ENCODE measurements at places on chromosomes 5 and 9.

- no peak for DNase-seq
These were observed 174.0 kb upstream of the SNX2 start for GRCh38 chr5:122600924-122601323.

DNA sequence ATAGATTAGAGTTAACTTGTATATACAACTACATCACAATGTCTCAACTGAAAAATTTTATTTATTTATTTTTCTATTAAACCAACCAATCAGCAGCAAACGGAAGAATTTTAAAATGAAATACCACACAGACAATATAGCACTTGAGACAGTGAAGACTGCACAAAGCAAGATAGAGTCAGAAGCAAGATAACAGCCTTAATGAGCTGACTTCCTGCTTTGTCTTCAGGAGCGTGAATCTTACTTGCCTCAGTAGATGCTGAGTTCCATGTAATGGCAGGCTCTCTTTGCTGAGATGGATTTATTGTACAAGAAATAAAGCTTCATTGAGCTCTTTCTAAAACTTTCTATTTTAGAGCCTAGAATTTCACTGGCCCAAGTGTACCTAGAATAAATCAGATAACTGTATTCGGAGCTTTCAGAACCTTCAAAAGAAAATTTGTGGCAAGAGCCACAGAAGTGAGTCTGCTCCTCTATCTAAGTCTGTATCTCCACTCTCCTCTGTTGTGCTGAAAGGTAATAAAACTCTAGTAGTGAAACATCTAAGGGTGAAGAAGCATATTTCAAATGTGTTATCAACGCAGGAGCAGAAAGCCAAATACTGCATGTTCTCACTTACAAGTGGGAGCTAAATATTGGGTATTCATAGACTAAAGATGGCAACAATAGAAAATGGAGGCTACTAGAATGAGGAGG lies 83.3 kb upstream of the ANKRD55 start:
- no peak for DNase-seq

DNA sequence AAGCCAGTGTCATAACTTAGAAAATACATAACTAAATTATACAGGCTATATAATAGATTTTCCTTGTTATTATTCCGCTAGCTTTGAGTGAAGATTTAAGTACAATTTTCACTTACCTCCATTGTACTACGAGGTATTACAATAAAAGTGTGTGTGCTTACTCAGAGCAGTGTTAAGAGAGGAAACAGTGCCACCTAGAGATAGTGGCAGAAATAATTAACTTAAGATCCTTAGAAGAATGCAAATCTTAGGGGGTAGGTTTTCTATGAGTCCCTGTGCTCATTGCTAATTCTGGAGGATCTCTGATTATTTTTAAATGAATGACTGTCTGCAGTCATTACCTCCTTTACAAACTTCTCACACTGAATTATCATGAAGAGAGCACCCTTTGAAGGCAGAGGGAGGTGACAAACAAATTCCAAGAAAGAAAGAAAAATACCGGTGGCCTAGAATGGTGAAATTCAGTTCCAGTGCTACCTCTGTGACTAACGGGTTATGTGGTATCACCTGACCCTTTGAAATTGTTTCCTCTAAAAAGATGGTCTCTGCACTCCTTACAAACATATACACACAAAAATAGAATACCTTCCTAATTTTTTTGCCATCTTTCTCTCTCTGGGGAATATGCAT lies 379.8 kb downstream of the TRIM36 start:
- peak; percentile 51 for DNase-seq

GRCh38 chr5:42587096-42587723 lies 164.0 kb downstream of the GHR start:
- no peak for DNase-seq

GRCh38 chr5:93349613-93350012 lies 231.4 kb downstream of the NR2F1-AS1 start:
- DNase-seq, result peak; percentile 95

DNA sequence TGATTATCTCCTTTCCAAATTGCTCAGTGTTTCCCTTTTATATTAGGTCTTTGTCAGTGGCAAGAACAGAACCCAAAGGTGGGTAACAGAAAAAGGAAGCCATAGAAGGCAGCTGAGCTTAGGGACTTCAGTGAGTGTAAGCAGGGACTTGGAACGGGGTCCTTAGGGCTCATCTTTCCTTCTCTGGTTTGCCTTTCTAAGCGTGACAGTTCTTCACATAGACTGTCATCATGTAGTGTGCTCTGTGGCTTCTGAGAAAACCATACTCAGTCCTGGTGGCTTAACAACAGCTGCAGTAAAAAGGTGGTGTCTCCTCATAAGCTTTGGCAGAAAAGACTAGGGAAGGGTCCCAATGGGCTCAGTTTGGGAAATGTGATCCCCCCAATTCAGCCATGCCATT lies 108.8 kb downstream of the SLC12A2 start:
- DNase-seq, result no peak

GRCh38 chr9:119556129-119556875 lies 187.1 kb upstream of the BRINP1 start:
- DNase-seq, result peak; percentile 54

DNA sequence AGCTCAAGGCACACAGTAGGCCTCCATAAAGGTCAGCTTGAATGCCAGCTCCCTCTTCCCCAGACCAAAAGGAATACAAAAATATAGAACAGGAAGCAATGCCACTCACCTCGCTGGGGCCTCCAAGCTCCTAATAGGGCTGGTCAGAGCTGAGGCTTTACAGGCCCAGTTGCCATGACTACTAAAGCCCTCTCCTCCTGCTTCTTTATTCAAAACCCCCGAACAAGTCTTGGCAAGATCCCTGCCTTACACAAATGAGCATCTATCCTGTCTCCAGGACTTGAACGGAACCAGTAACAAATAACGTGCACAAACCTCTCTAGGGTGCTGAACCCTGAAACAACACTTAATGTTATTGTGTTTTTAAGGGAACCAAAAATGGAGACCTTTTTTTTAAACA lies 136.3 kb downstream of the SIL1 start:
- no peak for DNase-seq

- no peak for DNase-seq
These were observed 2.3 kb upstream of the HK3 start for GRCh38 chr5:176901260-176902101.

DNA sequence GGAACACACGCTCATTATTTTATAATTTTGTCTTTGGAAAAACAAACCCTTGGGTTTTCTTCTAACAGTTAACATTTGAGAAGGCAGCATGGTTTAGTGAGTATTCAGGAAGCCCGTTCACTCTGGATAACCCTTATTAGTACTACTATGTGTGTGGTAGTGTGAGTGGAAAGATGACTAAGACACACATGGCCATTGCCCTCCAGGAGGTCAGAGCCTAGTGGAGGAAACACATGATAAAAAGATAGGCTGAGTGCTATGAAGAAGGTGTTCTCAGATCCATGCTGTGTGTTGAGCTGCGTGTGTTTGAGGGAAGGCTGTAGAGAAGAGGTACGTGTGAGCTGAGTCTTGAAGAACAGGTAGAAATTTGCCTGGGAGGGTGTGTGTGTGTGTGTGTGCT lies 8.4 kb downstream of the C5orf47 start:
- DNase-seq, result no peak

DNA sequence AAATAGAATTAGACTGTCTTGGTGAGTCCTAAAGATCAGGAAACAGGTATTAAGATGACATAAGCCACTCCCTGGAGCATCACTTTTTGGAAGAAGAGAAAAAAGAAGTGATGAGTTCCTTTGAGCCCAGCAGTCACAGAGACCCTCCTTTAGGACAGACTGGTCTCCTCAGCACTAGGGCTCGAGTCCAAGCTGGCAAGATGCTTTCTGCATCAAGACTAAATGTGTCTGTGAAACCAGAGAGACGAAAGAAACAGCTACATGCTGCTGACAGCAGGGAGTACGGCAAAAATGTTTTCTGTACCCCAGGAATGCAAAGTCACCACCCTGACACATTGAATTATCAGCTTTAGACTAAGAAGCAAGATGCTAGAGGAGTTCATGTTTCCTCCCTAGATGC lies 184.5 kb downstream of the CRB2 start:
- no peak for DNase-seq

GRCh38 chr9:115747731-115748130 lies 405.9 kb upstream of the PAPPA start:
- no peak for DNase-seq

- DNase-seq, result no peak
These were observed 563.0 kb upstream of the KLF4 start for GRCh38 chr9:108052431-108053080.

DNA sequence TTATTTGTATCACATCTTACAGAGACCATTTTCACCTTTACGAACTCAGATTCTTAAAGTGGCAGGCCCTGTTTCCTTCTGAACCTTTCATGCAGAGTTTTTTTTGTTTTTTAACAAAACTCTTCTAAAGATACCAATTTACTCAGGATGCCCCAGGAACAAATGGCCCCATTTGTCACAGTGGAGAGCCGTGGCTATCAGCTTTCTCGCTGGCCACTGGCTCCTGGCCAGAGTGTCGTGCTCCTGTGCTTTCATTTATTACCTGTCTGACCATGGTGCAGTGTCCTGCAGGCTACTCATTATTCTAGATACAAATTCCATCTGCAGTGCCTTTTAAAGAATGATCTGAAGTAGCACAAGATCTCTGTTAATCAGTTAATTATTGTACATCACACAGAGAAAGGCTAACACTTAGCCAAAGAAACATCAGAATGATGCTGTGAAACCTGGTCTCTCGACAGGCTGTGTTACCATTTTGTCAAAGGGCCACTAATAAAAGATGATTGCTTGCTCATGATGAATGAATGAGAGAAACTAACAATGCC lies 27.8 kb downstream of the ADRA1B start:
- no peak for DNase-seq

DNA sequence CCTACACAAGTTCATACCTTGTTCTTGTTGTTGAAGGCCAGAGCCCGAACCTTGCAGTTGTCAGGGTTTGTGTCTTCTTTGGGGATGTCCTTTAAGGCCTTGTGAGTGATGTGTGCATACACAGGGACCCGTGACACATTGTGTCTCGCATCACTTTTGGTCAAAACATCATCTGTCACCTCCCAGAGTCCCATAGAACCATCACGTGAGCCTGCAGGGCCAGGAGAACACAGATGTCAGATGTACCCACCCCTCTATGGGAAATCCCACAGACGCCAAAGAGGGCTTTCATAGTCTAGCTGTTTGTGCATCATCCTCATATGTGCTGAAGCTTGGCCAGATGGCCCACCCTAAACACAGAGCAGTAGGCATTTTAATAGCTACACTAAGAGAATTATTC lies 28.2 kb downstream of the DCAF12 start:
- no peak for DNase-seq

DNA sequence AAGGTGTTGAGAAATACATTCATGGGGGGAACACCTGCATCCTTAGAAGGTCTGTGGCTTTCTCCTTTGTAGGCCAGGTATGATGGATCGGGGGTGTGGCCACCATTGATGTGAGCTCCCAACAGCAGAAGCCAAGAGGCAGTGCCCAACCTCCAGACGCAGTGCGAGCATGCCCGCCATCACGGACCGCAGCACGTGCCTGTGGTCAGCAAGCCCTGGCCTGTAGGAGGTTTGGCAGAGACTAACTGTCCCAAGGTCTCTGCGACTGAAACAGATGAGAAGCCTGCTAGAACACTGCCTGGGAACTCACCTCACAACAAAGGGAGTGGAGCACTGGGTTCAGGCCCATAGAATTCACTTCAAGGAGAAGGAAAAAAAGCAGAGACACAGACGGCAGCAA lies 31.9 kb upstream of the ZNF354A start:
- DNase-seq, result no peak

DNA sequence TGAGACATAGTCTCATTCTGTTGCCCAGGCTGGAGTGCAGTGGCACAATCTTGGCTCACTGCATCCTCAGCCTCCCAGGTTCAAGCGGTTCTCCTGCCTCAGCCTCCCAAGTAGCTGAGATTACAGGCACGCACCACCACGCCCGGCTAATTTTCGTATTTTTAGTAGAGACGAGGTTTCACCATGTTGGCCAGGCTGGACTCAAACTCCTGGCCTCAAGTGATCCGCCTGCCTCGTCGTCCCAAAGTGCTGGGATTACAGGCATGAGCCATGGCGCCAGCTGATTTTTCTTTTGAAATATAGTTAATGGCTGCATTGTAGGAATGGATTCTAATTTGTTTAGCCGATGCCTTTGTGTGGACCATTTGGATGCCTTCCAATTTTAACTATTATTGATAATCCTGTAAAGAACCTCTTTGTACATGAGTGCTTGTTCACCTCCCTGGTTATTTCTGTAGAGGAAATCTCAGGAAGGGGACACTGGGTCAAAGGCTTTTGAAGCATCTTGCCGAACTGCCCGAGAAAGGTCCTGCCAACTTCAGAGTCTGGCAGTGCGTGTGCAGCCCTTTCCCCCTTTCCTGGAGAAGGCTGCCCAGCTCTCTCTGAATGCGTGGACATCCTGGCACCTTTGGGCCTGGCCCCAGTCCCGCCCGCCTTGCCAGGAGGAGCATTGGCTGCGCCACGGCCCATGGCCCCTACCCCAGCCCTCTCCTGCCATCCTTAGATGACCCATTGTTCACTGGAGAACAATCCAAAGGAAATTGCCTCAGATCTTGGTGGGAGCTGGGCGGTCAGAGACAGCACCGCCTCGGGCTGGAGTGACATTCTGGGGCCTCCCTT lies 8.9 kb upstream of the NUP214 start:
- no peak for DNase-seq

- no peak for DNase-seq
These were observed 181.3 kb upstream of the GNA14 start for GRCh38 chr9:77829420-77829819.

GRCh38 chr9:97602430-97602829 lies 30.7 kb downstream of the TSTD2 start:
- DNase-seq, result no peak

- no peak for DNase-seq
These were observed 572.1 kb downstream of the ACTL7B start for GRCh38 chr9:108283696-108284095.

DNA sequence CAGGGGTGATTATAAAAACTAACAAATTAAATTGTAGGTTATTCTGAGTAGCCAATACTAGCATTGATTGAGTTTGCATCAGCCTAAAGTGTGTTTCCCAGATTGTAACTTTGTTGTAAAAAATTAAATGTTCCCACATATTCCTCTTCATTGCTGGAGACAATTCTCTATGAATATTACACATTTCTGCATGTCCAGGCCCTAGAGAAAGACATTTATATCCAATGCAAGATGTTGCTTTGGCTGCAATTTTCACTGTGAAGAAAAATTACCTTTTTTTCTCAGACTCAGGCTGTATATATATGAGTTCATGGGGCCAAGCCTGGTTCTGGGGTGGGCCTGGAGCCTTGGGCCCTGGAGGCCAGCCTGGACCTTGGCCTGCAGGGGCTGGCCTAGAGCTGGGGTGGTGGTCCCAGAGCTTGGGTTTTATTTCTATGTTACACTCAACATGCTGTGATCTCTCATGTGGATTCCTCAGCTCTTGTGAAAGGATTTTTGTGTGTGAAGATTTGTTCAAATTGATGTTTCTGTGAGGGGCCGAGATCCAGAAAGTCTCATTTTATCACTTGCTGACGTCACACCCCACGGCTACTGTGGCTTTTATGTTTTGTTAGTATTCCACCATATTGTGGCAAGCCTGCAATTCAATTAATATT lies 232.5 kb downstream of the SPATA31A1 start:
- no peak for DNase-seq

Data from PC-3 (cell line).